ENCODE measurements at places on chromosomes 7 and 10.

DNA sequence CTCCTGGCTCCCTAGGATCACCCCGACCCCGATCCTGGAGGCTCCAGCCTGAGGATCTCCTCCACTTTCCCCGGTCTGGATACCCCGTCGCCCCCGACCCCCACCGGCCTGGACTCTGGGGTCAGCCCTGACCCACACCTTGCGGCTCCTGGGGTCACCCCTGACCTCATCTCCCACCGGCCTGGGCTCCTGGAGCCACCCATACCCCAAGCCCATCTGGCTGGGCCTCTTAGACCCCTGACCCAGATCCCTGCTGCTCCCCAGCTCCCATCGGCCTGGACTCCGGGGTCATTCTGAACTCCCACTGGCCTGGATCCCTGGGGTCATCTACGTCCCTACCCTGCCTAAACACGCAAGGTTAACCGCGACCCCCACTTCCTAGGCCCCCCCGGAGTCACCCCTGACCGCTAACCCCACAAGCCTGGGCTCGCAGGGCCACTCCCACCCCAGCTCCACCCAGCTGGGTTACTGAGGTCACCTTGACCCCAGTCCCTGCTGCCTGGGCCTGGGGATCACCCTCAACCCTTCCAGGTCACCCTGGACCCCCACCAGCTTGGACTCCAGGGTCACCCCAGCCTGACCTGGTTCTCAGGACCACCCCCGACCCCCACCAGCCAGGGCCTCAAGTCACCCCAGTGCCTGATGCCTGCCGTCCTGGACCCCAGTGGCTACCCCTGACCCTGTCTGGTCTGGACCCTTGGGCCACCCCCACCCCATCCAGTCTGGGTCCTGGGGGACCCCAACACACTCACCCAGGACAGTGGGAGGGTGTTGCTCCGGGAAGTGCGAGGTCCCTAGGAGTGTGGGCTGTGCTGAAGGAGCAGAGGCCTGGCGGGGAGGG, 1.2 kb downstream of the FOXK1 start:
- DNase-seq = peak; percentile 7

DNA sequence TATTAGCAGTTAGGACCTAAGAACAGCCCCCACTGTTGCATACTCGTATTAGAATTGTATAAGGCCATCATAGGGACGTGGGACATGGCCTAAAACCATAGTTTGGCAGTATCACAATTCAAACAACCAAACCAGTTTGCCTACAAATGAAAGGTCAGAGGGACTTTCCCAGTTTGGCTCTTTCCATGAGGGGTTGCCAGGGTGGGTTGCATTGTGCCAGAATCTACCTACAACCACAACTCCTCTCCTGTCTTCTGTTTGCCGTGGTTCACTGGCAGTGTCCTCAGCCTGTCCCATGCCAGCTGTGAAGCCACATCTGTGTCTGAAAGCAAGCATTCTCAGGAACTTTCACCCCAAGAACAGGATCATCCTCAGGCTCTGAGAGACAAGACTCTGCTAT, 44.5 kb downstream of the PIK3AP1 start:
- no peak for DNase-seq

DNA sequence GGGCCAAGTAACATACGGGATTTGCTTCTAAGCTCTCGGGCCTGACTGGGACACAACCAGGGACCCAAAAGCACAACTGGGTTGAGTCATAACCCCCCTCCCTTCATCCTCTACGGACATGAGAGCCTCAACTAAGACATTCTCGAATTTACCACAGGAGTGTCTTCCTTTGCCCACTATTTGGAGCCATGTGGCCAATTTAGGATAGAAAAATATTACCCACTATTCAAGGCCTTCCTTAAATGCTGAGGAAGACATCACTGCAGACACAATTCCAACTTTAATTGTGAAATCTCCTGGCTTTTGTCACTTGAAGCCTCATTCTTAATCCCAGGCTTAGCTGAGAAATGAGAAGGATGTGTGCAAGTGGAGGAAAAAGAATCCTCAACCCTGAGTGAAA, 11.8 kb downstream of the CTBP2 start:
- DNase-seq = no peak

DNA sequence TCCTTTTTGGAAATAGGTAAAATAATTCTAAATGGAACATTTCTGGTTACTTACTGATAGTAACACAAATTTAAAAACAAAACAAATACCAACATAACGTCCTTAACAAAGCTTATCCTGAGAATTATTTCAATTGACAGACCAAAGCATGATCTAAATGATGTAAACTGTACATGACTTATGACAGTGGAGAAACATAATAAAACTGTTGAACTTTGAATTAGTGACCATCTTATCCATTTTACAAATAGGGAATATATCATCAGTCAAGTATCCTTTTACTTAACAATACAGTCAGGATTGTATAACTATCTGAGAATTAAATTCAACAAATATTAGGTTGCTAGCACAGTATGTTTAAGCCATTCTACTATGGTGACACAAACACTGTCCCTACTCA, 2.4 kb downstream of the IPMK start:
- DNase-seq = no peak

DNA sequence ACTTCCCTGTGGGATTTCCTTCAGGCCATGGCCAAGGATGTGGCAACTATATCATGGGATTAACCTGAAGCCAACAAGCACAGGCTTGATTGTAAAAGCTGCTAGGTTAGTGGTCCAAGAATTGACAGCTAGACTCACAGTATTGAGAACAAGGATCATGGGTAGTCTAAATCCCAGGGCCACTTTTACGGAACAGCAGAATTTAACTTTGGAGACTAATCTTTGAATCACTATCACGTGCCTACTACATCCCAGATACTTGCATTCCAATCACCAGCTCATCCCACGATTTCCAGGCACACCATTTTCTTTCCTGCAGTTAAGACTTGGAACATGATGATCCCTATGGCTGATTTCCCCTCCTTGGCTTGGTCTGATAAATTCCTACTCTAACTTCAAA, 65.6 kb upstream of the ADO start:
- no peak for DNase-seq

- DNase-seq = no peak
These were observed 684 bp upstream of the HOXA5 start for GRCh38 chr7:27143950-27144780.

GRCh38 chr7:146223851-146224250, 107.2 kb downstream of the CNTNAP2 start:
- DNase-seq = no peak

GRCh38 chr10:499991-500390, 189.5 kb downstream of the DIP2C start:
- no peak for DNase-seq

- no peak for DNase-seq
These were observed 225.8 kb downstream of the ELFN1 start for GRCh38 chr7:1895664-1896515.

DNA sequence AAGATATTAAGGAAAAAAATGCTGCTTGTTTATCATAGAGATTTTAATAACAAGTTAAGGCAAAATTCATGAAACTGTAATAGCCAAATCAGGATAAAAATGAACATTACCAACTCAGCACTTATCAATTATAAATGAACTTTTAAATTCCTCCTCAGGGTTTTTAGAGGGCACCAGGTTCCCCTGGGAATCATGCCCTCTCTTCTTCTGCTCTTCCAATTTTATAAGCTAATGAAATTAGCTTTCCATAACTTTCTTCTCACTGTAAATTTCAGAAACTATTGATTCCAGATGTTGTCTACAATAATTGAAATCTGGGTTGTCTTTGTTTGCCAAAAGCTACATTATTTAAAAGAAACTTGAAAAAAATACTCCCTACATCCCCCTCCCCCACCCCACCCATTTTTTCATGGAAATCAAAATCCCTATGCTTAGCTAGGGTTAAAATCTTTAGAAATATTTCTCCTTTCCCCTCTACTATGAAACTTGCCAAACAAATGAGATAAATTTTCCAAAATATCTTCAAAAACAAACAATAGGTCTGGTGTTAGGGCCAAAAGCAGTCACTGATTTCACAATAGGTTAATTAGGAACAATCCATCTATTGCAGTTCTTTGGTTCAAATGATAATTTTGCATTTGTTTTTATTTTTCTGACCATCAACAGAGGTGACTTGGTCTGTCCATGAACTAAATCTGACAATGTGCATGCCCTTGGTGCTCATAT, 187.7 kb downstream of the DOCK4 start:
- no peak for DNase-seq

GRCh38 chr10:99358101-99358500, 28.9 kb downstream of the CNNM1 start:
- DNase-seq = no peak

DNA sequence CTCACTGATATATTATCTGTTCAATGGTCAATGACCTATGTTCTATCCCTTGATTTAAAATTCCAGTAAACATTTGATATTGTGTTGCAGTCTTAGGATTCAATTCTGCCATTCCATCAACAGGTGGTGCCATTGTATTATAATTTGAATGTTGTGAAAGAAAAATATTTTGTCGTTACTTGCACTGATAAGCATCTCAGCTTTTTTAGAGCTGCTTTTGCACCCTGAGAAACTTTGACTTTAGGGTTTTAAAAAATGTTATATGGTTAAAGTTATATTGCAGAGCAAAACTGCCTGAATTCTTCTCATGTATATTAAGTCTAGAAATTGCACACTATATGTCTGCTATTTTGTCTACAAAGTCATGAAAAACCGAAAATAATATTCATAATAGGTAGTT, 18.8 kb upstream of the MINDY3 start:
- no peak for DNase-seq

- no peak for DNase-seq
These were observed 155.7 kb upstream of the RHEB start for GRCh38 chr7:151675196-151675920.

DNA sequence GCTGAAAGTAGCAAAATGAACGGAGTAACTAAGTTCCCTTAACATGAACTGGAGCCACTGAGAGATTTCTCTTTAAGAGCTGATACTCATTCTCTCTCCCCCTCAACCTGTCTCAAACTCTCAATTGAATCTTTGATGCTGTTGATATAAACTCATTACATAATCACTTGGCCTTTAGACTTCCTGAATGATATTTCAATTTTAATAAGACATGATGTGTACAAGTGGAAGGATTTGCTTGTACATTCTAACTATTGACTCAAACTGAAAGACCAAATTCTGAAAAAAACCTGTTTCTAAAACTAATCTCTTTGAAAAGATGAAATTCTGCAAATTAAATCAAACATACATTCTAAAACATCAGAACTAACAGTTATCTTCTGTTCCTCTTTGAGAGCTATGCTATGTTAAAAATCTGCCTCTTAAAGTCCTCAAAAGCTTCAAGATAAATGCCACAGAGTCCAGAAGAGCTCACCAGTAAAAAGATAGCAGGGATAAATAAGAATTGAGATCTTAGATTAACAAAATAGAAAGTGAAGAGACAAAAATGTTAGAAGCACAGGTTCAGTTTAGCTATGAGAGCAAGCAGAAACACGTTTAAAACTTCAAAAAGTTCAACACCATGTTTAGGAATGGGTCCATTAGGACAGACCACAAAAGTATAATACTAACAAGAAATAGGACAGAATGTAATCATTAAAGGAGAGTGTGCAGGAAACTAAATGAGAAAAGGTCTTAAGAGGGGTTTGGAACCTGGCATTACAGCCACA, 46.1 kb downstream of the TNPO3 start:
- no peak for DNase-seq

GRCh38 chr10:125209591-125210355, 49.4 kb upstream of the CTBP2 start:
- DNase-seq = peak; percentile 17

DNA sequence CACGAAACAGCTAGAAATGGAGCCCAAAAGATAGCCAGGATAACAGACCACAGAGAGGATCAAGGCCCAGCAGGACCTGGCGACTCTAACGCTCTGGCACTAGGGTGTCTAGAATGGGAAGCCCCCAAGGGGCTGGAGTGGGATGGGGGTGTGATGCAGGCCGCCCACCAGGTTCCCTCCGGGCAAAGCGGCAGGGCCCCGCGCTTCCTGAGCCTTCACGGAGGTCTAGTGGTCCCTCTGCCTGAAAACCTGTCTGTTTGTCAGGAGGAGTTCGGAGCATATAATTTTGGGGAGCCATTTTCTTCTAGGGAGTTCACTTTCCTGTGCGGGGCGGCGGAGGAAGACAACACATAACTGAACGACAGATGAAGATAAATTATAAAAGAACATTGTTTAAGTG, 48.2 kb upstream of the FXYD4 start:
- DNase-seq = no peak

GRCh38 chr7:123279949-123280348, 80.2 kb upstream of the SLC13A1 start:
- no peak for DNase-seq

- no peak for DNase-seq
These were observed 280.9 kb upstream of the YAE1 start for GRCh38 chr7:39285256-39285655.

- DNase-seq = no peak
These were observed 79.3 kb upstream of the ZNF479 start for GRCh38 chr7:57211428-57212100.

- no peak for DNase-seq
These were observed 318.1 kb downstream of the KCNMA1 start for GRCh38 chr10:77319557-77319956.

GRCh38 chr10:93503075-93503474, 6.7 kb downstream of the CEP55 start:
- no peak for DNase-seq
